ENCODE measurements at places on chromosomes 3 and 15. TPM values are rescaled to one million over a fixed set of nuclear protein-coding genes. Genes with fewer than 3 reads are reported as not detected.
A peak's percentile ranks its signal among the peaks of the same experiment; 100 is the strongest.

Gene TGM5
- total RNA-seq = not detected

DNA sequence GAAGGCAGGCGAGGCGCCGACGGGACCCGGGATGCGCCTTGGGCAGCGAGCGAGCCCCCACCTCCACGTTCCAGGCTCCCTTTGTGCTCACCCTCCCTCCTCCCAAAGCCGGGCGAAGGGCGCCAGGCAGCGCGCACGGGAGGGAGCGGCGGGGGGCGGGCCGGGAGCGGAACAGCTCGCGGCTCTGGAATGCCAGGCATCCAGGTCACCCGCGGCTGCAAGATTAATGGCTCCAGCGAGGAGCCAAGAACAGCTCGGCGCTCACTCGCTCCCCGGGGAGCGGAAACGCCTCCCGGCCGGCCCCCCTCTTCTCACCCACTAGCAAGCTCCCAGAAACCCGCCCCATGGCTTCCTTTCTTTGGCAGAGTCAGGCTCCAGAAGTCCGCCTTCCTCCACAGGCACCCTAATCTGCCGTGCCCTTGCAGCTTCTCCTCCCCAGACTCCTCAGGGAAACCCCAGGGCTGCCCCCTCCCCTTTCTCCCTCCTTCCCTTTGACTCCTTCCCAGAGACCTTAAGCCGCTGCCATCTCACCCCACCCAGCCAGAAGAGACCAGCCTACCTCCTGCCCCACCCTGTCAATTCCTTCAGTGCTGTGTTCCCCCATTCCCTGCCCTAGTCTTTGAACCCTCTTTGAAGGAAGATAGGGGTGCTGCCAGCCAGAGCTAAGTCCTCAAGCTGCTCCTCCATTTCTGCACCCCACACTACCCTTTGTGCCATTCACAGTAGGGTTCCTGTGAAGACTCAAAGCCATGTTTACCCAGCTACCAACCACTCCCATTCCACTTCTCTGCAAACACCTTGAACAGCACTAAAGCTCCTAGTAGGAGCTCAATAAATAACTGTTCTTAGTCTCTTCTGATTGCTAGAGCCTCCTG is 9.9 kb downstream of the AMOTL2 start:
- DNase-seq = peak; percentile 57

DNA sequence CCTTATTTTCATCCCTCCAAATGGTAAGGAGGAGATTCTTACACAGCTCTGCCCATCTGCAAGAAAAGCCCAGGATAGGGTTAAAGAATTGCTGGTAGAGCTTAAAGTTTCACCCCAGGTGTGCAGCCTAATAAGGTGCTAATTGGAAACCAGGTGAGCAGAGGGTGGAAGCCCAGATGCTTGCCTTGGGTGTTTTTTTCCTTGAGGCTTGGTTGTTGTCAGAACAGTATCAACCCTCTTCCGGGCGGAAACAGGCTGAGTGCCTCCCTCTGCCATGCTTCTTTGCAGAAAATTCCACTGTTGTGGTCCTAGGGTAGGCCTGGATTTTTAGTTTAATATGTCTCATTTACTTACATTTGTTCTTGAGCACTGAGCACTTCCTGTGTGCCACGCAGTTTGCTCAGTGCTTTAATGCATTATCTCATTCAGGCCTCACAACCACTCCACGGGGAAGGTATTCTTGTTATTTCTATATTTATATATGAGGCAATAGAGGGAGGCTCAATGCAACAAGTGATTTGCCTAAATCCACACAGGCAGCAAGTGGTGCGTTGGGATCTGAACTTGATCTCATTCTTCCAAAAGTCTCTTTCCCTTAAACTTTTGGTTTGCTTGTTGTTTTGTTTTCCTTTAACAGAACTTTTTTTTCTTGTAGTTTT is 115.0 kb upstream of the LRIG1 start:
- DNase-seq = no peak

DNA sequence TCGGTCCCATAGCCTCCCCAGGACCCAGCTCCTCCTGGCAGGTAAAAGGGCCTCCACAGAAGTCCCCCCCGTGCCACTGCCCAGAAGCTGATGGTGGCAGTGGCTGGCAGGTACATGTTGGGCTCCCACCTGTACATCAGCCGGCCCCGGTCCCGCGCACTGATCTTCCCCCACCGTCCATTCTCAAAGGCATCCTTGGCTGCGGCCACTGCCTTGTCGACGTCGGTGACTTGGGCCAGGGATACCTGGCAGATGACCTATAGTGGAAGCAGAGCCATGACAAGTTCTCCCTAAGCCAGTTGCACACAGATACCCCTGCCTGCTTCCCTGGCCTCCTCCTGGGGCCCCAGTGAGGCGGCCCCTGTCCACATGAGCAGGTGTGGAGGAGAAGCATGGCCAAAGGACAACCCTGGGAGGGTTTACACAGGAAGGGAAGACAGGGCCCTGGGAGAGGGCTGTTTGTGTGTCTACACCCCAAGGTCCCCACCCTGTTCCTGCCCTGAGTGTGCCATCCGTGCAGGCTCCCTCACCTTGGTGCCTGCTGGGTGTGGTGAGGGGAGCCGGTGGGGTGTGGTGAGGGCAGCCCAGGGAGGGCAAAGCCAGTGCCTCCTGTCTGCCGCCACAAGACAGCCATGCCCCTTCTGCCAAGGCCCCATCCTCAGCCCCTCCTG is 44.8 kb downstream of the ALDH1L1 start:
- no peak for DNase-seq

DNA sequence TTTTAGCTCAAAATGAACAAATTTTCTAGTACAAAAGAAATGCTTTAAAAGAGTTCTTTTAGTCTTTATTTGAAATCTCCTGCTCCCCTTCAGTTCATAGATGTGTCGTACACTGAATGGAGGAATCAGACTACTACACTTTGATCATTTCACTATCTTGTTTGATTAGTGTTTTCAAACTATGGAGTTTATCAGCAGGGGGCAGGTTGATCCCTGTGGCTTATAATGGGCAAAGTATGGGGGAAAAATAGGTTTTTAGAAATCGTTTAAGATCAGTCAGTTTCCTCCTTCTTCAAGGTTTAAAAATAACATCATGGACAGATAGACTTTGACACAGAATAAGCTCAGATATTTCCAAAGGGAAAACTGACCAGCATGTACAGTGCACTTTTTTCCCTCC is 701.7 kb downstream of the CADM2 start:
- DNase-seq = no peak

Data from glomerular endothelial cell (primary cell).